GM23338 (cell line): ENCODE measurements at places on chromosomes 16 and 17. TPM values are rescaled to one million over a fixed set of nuclear protein-coding genes. Genes with fewer than 3 reads are reported as not detected.

The TM4SF5 gene
- polyA plus RNA-seq: not detected in 2 replicates

The MRC2 gene
- 8.0 and 8.3 TPM in 2 replicates for polyA plus RNA-seq

The PRSS22 gene
- polyA plus RNA-seq: 1.3 and 2.1 TPM in 2 replicates

The KRT17 gene
- 1.8 TPM in 2 replicates for polyA plus RNA-seq

GRCh38 chr17:72984145-72984925 is 108.2 kb downstream of the SLC39A11 start:
- no peak for DNase-seq
- H3K4me1 ChIP-seq: no peaks in the 10 kb centered on the region
- H3K27me3 ChIP-seq: no peaks in the 10 kb centered on the region
- H3K4me3 ChIP-seq: no peak overlapping the region
